Osteocyte (in vitro differentiated cells): ENCODE measurements at places on chromosomes 7 and 10. TPM values are rescaled to one million over a fixed set of nuclear protein-coding genes. Genes with fewer than 3 reads are reported as not detected.

The LRRN3 gene
- total RNA-seq: 0.55 and 0.56 TPM in 2 replicates

The MRC1 gene
- total RNA-seq: not detected in 2 replicates

The NUTM2E gene
- 0.76 and 0.89 TPM in 2 replicates for total RNA-seq

The CFAP46 gene
- total RNA-seq: 0.50 and 0.56 TPM in 2 replicates

The FOXI2 gene
- total RNA-seq: not detected in 2 replicates

The TBATA gene
- total RNA-seq: not detected in 2 replicates

The TBL2 gene
- total RNA-seq: 47.7 and 48.0 TPM in 2 replicates

The CYP3A7 gene
- total RNA-seq: not detected in 2 replicates

The LGI1 gene
- 0.29 TPM in 1 of 2 replicates, not detected in the other for total RNA-seq

The MBL2 gene
- not detected in 2 replicates for total RNA-seq

The DNAJC2 gene
- 20.7 and 21.2 TPM in 2 replicates for total RNA-seq

The BMPER gene
- total RNA-seq: 0.50 and 0.56 TPM in 2 replicates

The GPR26 gene
- total RNA-seq: not detected in 2 replicates
